ENCODE measurements at places on chromosomes 3 and 15.

GRCh38 chr15:60275624-60276023 lies 122.2 kb downstream of the ANXA2 start:
- DNase-seq, result no peak

DNA sequence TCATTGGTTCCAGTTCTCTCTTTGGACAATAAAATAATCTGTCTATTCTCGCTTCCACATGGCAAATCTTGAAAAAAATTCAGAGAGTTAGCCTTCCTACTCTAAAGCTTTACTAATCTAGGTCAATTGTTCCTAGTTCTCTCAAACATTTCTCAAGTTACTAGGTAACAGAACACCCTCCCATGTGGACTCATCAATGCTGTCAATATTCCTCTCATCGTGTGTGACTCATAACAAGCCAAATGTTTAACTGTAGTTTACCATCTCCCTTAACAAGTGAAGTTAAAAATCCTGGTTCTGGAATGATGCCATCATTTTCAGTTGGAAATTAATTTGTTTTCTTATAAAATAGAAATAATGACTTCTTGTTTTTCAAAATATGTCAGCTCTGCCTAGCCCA lies 438.6 kb downstream of the ROBO1 start:
- DNase-seq, result peak; percentile 44

- no peak for DNase-seq
Measured at GRCh38 chr3:11632564-11632963, 11.2 kb downstream of the VGLL4 start.

DNA sequence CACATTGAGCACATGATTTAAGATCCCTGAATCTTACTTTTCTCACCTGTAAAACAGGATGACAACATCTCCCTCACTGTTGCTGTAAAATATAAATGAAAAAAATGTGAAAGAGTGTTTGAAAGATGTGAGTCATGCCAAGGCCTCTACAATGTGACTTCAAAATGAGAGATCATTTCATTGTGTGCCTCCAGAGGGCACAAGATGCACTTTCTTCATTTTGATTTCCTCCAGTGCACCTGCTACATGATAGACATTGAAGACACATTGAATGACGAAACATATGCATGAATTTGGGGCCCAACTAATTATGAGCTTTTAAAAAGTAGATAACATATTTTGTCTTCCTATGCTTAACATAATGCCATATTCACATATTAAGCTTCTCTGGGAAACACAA lies 170.3 kb downstream of the MOBP start:
- DNase-seq, result no peak

GRCh38 chr3:25585361-25586166 lies 79.1 kb downstream of the TOP2B start:
- no peak for DNase-seq

- no peak for DNase-seq
Measured at GRCh38 chr3:155088706-155089345, 8.7 kb downstream of the MME start.

DNA sequence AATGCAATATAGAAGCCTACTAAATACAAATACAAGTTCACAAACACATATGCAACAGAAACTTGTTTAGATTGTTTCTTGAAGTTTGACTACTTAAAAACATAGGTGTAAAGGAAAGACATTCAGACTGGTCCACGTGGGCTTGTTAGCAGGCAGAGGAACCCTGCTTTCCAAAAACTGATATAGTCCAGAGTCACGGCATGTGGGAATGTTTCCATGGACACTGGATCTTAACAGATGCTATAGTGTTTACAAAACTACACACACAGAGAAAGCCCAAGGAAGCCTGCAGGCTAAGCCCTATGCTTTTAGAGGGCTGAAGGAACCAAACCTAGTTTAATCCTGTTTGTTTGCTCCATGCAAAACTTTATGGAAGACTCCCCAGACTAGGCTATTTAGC lies 45.2 kb upstream of the LRRC58 start:
- no peak for DNase-seq

DNA sequence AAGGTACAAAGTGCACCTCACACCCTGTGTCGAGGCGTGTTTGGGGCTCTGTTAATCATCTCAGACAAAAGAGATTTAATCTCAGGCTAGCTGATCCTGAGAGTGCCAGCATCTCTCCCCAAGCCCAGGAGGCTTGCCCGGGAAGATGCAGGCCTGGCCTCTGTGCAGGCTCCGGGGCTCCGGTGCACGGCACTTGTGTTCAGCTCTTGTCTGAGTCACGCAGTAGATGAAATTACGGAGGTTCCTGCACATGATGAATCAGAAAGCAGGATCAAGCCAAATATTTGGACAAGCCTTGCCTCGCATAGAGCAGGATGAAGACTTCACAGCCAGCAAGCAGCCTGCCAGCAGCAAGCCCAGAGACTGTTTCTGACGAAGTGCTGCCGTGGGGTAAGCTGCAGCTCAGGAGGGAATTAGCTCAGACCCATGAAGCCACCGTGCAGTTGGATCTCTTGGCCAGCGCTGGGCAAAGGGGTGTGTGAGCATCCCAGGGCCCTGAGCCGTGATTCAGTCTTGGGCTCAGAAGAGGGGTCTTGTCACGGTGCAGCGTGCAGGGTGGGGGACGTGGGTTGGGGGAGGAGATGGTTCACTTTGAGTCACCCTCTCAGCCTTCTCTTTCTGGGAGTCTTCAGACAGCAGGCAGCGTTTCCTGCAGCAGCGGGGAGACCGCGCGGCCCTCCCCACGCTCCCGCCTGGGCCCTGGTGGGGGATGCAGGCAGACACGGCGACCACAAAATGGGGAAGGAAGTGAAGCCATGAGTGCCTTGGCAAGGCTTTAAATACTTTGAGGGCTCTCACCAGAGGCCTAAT lies 89.2 kb upstream of the MEF2A start:
- DNase-seq, result no peak

GRCh38 chr15:32747921-32748342 lies 30.1 kb downstream of the GREM1 start:
- DNase-seq, result no peak

GRCh38 chr3:38001456-38002081 lies 11.0 kb downstream of the VILL start:
- DNase-seq, result no peak

- no peak for DNase-seq
Measured at GRCh38 chr15:40252438-40253166, 13.7 kb downstream of the PAK6 start.

- DNase-seq, result no peak
Measured at GRCh38 chr15:45425135-45425534, 46.8 kb upstream of the GATM start.

GRCh38 chr3:197151580-197151979 lies 122.0 kb upstream of the MELTF start:
- DNase-seq, result peak; percentile 3

- DNase-seq, result no peak
Measured at GRCh38 chr3:15979495-15979894, 181.7 kb upstream of the ANKRD28 start.

- no peak for DNase-seq
Measured at GRCh38 chr3:159169828-159170227, 368.0 kb downstream of the MFSD1 start.

DNA sequence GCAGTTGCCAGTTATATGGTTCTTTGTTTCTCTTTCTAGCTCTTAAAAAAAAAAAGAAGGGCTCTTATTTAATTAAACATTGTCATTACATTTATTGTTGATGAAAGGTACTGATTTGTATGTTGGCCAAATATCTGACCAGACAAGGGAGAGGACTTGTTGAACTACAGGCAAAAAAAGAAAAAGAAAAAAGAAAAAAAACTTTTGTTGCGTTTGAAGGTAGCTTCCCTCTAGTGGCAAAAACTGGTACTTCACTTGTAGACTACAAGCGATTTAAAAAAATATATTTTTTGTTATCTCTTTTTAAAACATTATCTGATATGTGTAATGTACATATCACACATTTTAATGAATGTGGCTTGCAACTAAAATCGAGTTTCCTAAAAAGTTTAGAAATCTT lies 280.6 kb downstream of the ROBO2 start:
- no peak for DNase-seq

- DNase-seq, result no peak
Measured at GRCh38 chr3:71581457-71582035, 2.0 kb downstream of the FOXP1 start.

- no peak for DNase-seq
Measured at GRCh38 chr3:104412608-104413580, 953.8 kb upstream of the ALCAM start.

GRCh38 chr3:184788751-184789150 lies 23.2 kb upstream of the VPS8 start:
- DNase-seq, result no peak

GRCh38 chr15:51888593-51889195 lies 59.2 kb downstream of the TMOD3 start:
- no peak for DNase-seq

DNA sequence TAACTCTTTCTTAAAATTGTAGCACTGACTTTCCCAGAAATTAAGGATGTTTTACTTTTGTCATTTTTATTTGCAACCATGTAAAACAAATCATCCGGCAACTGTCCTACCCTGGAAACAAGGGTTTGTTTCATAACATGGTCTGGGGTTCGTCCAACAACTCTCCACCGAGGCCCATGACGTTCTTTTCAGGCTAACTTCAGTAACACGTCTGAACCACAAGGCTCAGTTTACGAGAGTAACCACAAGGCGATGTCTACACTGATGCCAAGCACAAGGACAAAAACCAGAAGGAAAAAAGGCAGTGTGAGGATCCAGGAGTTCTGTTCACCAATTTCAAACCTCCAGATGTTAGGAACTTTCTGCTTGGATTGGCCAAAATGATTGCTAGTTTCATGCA lies 546.1 kb downstream of the NTRK3 start:
- no peak for DNase-seq

- no peak for DNase-seq
Measured at GRCh38 chr15:76191539-76192244, 119.6 kb downstream of the ETFA start.

DNA sequence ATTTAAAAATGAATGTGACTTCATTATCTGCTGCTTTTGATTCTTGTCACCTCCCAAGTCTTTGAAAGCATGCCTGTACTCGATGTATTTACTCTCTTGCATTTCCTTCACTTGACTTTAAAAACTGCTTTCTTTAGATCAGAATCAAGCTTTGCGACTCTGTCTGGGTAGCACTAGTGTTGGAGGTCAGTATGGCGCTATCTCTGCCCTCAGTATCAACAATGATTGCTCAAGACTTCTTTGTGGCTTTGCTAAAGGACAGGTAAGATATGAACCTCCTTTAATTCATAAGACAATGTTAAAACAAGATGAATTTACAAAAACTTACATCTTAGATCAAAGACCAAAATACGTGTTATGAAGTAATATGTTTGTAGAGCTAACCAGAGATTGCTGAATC lies 37.0 kb downstream of the VPS8 start:
- DNase-seq, result no peak

GRCh38 chr15:69515508-69515907 lies 62.9 kb downstream of the RPLP1 start:
- DNase-seq, result no peak

- DNase-seq, result no peak
Measured at GRCh38 chr3:117131259-117131658, 421.7 kb downstream of the TUSC7 start.

DNA sequence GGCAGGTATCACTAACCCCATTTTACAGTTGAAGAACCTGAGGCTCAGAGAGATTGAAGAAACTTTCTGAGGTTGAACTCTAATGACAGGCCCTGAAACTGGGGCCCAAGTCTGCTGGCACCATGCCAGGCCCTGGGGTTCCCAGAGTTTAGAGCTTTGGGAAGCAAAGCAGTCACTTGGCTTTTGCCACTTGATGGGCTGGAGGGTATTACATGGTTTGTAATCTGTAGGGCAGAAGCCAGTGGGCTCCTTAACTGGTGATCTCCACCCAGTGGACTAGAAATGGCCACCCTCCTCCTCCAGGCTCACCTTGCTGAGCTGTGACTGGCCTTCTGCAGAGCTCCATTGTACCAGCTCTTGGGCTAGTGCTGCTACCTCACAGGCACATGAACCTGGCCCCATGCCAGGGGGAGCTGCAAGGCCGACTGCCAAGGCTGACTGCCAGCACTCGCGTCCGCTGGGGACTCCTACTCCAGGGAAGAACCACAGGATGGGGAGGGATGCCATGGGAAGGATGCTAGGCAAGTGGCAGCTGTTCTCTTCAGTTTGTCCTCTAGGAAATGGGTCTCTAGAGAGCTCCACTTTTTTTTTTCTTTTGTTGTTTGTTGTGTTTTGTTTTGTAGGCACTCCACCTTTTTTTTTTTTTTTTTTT lies 104.8 kb downstream of the ETFA start:
- peak; percentile 71 for DNase-seq

DNA sequence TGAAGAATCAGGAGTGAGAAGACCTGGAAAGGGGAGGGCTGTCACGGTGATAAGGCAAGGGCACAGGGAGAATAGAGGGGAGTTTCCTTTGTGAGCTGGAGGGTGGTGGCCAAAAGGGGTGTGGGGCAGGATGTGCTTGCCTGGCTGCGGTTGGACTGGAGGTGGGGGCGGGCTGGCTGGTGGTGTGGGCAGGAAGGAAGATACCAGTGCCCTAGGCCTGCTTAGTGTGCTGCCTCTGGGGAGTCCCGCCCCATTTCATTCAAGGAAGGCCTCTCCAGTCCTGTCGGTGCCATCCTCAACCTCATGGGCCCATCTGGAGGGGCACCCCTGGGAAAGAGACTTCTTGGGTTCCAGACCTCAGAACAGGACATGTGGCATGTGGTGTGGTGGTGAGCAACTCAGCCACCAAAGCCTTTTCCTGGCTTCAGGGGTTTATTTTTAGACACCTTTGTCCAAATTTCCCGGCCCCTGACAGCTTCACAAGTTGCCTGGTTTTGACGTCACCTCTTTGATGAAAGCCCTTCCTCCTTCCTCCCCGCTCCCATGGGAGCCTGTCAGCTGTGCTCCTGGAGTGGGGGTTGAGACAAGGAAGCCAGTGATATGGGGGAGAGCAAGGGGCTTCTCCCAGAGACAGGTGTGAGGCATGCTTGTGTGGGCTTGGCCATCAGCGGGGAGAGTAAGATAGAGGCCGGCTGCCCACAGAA lies 15.6 kb downstream of the TEX264 start:
- no peak for DNase-seq

- peak; percentile 18 for DNase-seq
Measured at GRCh38 chr3:71103430-71103921, 480.1 kb downstream of the FOXP1 start.

DNA sequence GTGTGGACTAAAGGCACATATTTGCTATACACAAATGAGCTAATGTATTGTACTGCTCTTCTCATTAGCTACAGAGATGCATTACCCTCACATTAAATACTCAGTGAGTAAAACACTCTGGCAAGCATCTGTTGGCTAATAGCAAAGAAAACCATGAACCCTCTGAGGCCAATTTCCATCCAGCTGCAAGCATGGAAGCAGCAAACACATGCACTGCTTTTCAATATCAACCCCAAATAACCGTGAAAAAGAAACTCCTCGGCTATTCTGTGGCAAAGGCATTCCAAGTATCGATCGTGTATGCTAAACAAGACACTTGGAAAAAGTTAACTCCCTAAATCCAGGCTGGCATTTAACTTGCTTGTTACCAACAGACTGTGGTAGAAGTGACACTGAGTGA lies 67.0 kb downstream of the PEAK1 start:
- no peak for DNase-seq

DNA sequence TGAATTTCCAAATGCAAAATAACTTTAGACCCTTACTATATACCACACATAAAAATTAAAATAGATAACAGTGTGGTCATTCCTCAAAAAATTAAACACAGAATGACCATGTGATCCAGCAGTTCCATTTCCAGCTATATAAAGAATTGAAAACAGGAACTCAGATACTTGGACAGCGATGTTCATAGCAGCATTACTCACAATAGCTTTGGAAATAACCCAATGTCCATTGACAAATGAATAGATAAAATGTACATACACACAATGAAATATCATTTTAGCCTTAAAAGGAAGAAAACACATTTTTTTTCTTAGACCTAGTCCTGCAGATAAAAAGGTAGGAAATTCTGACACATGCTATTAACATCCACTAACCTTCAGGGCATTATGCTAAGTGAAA lies 26.7 kb downstream of the RAD51 start:
- DNase-seq, result no peak

Measured in DMS153 (cell line).